Kidney epithelial cell (primary cell): ENCODE measurements at places on chromosomes 12 and 14. TPM values are rescaled to one million over a fixed set of nuclear protein-coding genes. Genes with fewer than 3 reads are reported as not detected.

The ANO2 gene
- 0.48 and 1.5 TPM in 2 replicates for total RNA-seq

The CEP170B gene
- total RNA-seq: 51.9 and 60.9 TPM in 2 replicates

The RARG gene
- total RNA-seq: 6.1 and 6.9 TPM in 2 replicates

The TSPAN8 gene
- total RNA-seq: 0.42 and 0.89 TPM in 2 replicates

The NEK9 gene
- 28.1 and 43.5 TPM in 2 replicates for total RNA-seq

GRCh38 chr14:23562822-23563472 is 4.6 kb downstream of the AP1G2 start:
- DNase-seq: no peak

- DNase-seq: no peak
These were observed 111.5 kb upstream of the TMPO start for GRCh38 chr12:98403936-98404335.

DNA sequence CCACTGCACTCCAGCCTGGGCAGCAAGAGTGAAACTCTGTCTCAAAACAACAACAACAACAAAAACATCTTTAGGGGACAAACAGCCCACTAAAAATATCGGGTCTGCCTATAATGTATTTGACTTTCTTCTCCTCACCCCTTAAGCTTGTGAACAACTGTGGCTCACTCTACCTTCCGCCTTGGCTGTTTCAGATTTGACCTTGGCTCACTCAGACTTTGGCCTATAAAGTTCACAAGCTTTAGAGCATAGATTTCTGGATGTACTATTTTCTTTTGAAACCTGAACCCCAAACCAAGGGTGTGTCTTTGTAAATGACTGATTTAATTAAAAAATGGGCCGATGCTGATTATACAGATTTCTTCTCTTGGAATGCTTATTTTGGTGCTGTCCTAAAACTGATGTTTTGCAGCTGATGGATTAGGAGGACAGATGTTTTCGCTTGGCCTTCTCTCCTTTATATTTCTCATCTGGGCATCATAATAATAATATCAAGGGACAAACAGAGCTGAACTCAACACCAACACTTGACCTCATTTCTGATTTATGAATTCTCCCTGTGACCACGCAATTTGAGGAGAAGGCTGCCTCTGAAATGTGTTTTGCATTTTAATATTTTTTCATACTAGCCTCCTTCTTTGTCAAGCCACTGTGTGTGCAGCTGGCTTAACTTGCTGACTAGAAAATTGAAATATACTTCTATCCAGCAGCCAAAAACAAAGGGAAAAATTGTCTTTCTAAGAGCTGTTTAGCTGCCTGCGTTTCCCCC is 40.2 kb upstream of the RASSF3 start:
- no peak for DNase-seq

DNA sequence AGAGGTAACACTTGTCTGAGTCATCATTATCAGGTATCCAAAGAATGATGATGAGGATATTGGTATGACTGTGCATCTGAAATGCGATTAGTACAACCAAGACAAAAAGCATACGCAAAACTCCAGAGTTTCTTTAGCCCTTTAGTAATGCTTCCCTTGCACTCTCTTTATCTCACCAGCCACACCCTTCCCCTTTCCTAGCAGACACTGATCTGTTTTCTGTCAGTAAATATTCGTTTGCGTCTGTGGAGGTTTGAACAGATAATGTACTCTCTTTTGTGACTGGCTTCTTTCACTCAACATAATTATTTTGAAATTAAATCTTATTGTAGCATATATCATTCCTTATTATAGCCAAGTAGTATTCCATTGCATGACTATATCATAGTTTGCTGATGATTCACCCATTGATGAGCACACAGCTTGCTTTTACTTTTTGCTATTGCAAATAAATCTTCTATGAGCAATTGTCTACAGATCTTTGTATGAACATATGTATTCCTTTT is 775.7 kb downstream of the SLC6A15 start:
- DNase-seq: no peak

- no peak for DNase-seq
These were observed 355.1 kb upstream of the CCDC196 start for GRCh38 chr14:66131111-66131510.

DNA sequence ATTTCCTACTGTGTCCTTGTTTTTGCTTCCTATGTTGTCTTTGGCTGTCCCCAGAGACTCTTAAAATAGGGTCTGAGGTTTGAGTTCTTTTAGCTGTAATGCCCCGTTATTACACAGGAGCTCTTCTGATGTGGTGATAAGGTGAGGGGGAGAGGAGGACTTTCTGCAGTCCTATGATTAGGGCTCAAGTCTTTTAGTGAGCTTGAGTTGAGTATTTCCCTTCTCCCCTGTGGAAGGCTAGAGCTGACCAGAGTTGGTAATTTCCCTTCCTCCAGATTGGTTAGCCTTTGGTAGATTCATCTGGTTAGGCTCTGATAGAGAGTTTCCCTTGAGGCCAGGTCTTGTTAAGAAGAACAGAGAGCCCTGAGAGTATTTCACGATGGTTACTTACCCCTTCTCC is 4.3 kb upstream of the HIF1A start:
- DNase-seq: no peak

DNA sequence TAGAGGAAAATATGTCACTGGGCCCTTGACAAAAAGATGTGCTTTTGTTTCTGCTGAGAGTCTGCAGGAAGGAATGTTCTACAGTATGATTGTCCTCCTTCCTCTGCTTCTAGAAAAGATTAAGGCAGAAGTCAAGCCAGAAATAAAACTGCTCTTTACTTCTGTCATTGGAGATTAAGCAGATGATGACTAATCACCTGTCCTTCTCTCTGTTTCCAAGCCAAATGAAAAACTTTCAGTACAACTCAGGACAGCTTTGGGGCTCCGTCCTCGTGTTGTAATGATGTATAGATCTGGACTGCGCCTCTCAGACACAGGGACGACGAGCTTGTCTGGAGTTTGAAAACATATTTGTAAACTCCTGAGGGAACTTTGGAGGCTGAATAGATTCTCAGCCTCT is 159.3 kb downstream of the DYRK2 start:
- DNase-seq: no peak

- no peak for DNase-seq
These were observed 35.2 kb downstream of the KLRG1 start for GRCh38 chr12:9024512-9024911.

GRCh38 chr12:111181143-111181726 is 187.7 kb downstream of the PHETA1 start:
- DNase-seq: no peak

GRCh38 chr12:843609-844008 is 91.2 kb downstream of the WNK1 start:
- no peak for DNase-seq

DNA sequence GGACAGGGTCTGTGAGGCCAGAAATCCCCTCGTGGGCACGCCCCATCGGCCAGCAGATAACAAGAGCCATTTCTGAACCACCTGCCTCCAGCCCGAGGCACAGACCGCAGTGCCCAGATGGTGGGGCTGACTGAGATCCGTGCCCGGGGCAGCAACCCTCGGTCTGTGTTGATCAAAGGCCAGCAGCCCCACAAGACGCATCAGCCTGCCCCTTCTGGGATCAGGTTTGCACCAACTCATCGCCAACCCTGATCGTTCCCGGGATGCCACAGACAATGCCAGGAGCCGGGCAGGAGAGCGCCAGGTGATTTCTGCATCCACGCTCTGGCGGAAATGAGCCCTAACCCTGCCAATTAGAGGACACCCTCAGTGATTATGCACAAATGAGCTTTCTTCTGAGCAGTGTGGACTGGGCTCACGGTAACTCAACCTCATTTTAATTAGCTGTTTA is 64.5 kb downstream of the TESC start:
- no peak for DNase-seq

DNA sequence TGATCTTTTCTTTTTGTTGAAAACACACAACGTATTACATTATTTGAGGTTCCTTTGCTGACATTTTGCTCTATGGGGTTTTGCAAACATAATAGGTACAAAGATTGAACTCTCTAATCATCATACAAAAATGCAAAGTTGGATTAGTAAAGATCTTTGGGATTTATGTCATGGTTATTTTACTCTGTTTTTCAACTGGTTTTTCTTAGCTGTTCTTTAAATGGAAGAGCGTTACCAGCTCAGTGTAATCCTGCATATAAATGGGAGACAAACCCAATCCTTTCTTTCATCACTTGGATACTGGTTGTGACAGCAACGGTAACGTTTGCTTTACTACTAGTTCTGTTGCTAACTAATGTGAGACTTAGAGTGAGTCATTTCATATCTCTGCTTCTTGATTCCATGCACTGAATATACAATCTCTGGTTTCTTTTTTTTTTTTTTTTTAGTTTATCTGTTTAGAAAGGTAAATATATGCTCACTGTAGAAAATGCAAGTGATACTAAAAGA is 104.9 kb upstream of the NOVA1 start:
- DNase-seq: no peak

DNA sequence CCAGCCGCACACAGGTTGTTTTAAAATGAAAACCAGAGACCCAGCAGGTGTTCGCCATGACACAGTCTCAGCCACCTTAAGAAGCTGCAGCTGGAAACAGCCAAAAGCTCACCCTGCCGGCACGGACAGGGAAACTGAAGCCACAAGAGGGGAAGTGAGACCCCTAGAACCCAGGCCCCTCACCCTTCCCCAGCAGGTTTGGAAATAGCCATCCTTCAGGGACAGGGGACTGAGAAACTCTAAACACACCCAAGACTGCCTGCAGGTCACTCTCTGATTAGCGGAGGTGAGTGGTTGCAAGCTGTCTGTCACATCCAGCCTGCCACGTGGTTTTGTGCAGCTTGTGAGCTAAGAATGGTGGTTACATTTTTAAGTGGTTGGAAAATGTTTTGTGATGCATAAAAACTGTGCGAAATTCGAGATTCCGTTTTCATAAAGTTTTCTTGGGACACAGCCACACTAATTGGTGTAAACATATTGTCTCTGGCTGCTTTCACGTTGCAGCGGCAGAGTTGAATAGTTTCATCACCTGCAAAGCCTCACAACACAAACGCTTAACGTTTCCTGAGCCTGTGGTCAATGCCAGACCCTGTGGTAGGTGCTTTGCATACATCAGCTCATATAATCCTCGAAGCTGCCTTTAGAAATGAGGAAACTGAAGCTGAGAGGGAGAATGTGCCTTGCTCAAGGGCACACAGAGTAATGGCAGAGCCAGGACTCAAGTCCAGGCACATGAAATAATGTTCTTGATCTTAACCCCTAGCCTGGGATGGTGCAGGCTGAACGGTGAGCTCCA is 1.7 kb upstream of the SELPLG start:
- DNase-seq: no peak

GRCh38 chr14:35504260-35504659 is 29.7 kb upstream of the INSM2 start:
- no peak for DNase-seq

DNA sequence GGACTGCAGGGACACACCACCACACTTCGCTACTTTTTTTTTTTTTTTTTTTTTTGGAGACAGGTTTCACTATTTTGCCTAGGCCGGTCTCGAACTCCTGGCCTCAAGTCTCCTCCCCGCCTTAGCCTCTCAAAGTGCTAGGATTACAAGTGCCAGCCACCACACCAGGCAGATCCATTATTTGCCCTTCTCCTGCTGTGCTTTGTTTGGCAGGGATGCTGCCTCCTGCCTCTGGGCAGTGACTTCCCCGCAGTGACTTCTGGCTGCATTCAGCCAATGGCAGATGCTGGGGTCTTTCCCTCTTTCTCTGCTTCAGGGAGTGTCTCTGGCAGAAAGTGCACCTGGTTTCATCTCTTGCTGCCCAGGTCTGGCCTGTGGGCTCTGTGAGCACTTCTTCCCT is 6.7 kb upstream of the MORN3 start:
- DNase-seq: no peak

GRCh38 chr14:96920820-96921219 is 123.6 kb downstream of the VRK1 start:
- no peak for DNase-seq

GRCh38 chr14:102485693-102486512 is 23.7 kb downstream of the ANKRD9 start:
- no peak for DNase-seq

DNA sequence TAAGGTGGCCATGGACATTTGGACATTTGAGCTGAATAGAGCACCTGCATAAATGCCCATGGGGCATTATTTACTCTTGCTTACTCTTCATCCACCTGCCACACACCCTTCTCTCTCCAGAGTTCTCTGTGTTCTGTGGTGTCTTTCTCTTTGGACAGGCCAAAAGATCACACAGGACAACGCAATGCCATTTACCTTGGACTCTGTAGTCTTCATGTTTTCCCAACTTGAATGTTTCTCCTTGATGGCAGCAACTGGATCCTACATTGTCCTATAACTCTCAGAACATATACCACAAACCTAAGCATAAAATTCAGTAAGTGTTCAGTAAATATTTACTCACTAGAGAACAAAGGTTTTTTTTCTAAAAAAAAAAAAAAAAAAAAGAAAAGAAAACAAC is 41.7 kb upstream of the PTHLH start:
- DNase-seq: no peak

- no peak for DNase-seq
These were observed 141.0 kb downstream of the ZFP36L1 start for GRCh38 chr14:68651652-68652432.

- no peak for DNase-seq
These were observed 261.7 kb downstream of the ERC1 start for GRCh38 chr12:1252758-1253157.

- DNase-seq: no peak
These were observed 999.3 kb downstream of the VRK1 start for GRCh38 chr14:97796511-97796910.

DNA sequence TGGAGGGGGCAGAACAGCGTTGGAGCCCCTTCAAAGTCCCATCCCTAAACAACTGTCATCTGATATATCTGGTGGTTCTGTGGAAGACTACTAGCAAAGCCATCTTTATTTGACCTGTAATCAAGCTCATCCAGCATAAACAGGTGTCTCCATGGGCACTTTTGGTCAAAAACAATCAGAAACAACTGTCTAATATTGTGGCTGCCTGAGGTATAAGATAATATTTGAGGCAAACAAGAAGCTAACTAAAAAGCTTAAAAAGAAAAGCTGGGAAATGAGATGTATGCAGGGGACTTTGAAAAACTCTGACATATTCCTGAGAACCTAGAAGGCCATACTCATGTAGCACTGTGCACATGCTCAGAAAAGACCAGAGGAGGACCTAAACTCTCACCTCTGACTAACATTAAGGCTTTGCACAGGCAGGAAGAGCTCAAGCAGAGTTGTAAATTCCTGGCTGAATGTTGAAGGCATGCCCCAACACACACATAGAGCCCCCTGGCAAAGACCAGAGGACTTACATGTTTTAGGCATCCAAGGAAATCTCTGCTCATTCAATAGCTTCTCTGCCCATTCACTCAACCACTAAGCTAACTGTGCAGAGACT is 27.2 kb upstream of the AP4S1 start:
- DNase-seq: no peak

DNA sequence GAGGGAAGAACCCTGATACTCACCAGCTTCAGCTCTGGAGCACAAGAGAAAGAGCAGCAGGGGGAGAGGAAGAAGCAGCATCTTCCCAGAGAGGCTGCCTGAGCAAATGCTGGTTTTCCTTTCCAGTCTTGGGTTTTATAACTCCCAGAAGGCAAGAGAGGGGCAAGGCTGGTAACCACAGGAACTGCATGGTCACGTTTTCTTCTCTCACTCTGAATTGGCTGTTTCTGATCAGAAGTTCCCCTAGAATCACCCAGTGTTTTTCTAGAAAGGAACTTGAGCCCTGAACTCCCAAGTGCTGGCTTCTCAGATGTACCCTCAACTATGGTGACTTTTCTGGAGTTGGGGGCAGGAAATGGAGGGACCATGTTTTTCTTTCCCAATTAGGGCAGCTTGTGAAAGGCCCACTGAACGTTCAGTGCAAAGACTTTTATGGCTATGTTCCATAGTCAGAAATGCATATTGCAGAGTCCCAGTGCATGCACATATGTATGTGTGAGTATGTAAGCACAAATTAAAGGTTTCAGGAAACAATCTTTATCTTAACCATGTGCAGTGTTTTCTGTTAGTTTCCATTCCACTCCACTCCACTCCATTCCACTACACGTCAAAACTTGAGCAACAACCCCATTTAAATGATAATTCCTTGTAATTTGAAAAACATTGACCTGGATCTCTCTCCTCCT is at the start of gene CMA1:
Gene CMA1, minus strand, starts transcription at position 111 of the 686 bp plus-strand sequence. Its CDS starts 30 bp downstream, at position 81.
- no peak for DNase-seq
